ENCODE measurements at places on chromosomes 3 and 15.

DNA sequence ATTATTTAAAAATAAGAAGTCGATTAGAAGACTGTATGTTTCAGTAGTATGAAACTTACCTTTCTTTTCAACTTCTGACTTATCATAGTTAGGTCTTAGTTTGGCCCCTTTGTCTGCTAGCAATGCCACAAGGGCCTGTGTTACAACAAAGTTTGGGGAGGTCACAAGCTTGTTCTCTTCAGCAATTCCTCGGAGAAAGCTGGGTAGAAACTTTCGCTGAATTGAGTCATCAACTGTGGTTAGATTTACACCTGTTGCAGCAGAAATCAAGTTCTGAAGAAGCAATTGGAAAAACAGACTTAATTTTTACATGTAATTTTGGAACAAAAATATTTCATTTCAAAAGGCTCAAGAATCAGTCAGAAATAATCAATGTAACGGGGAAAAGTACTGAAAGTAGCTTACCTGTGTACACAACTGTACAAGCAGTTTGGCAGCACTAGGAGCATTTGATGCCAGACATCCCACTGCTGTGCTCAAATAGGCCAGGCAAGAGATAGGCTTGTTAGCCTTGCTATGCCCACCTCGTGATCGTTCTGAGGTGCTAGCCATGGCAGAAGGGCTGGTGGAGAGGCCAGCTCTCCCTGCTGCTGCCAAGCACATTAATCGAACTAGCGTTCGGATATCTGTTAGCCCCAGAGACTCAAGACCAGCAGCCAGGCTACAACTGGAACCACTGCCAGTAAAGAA lies 58.6 kb downstream of the FBXL22 start:
- DNase-seq = no peak

- peak; percentile 16 for DNase-seq
Measured at GRCh38 chr3:127831723-127832172, 9.4 kb upstream of the MGLL start.

DNA sequence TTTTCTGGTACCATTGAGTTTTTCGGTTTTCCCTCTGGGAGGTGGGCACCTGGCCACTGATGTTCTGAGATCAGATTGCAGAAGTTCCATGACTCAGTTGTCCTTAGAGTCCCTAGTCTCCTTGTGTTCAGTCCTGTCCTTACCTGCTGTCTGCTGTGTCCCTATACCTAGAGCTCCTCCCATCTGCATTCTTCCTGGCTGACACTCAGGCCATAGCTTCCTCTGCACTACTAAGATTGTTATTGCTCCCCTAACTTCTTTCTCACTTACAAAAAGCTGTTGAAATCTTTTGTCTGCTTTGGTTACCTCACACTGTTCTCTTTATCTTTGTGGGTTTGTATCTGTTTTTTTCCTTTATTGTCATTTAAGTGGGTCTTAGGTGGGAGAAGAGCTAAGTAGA lies 13.2 kb downstream of the USP3 start:
- no peak for DNase-seq

GRCh38 chr3:29169451-29169850 lies 111.4 kb upstream of the RBMS3 start:
- no peak for DNase-seq

- DNase-seq = peak; percentile 93
Measured at GRCh38 chr15:59997070-59997701, 6.9 kb upstream of the FOXB1 start.

DNA sequence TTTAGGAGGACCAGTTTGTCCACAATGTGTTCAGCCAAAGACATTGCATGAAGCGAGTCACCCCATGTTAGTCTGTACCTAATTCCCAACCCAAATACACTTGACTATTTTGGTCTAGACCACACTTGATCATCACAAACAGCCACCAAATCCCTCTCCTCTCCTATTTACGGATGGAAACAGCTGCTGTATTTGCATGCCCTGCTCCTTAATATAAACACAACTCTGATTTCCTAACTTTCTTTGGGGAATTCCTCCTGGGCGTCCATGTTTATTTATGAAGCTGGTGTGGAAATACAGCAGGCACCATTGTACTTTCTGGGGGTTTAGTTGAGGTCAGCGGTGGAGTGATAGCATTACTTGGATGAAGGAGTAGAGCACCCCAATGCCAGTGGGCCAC lies 235.2 kb downstream of the TLE3 start:
- no peak for DNase-seq

GRCh38 chr3:21729331-21729730 lies 21.7 kb downstream of the ZNF385D start:
- no peak for DNase-seq

DNA sequence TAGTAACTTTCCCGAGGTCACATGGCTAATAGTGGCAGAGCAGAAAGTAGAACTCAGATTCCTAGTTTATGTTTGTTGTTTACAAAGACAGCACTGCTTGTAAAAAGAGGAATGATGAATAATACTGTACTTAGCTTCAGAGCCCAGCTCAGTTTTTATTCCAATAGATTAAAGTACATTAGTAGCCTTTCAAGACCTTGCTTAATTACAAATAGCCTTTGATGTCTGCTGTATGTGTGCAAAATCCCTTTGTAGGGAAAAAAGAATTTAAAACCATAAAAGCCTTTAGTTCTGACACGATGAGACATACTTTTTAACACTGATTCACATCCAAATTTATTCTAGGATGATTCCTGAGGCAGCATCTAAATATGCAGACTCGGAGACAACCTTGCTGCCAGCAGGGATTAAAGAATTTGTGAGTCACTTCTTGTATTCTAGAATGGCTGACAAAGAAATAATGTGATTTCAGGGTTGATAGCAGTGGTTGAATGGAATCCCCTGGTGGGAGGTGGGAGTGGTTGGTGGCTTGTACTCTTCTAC lies 324.2 kb upstream of the TGFBR2 start:
- no peak for DNase-seq

- no peak for DNase-seq
Measured at GRCh38 chr3:111368056-111368455, 173.9 kb upstream of the CD96 start.

- DNase-seq = peak; percentile 65
Measured at GRCh38 chr15:85582131-85583079, 202.0 kb downstream of the AKAP13 start.

GRCh38 chr3:105866656-105867653 lies 1.9 kb downstream of the CBLB start:
- no peak for DNase-seq

GRCh38 chr3:158098834-158099424 lies 7.3 kb downstream of the SHOX2 start:
- DNase-seq = no peak

DNA sequence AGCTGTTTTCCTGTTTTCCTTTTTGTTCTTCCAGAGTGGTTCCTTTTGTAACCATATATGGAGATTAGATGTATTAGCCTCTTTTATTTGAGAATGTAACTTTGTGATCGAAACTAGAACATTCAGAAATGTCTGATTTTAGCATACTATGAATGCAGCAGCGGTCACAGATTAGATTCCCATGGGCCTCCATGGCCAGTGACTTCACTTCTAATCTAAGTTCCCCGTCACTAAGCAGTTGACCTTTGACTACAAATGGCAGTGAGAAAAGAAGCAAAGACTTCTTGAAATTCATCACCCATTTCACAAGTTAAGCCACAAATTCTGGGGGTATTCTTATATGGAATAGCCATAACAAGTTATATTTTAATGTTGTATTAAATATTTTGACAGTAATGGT lies 114.6 kb upstream of the FLNB start:
- no peak for DNase-seq

GRCh38 chr15:87755226-87755625 lies 501.3 kb downstream of the NTRK3 start:
- DNase-seq = no peak

DNA sequence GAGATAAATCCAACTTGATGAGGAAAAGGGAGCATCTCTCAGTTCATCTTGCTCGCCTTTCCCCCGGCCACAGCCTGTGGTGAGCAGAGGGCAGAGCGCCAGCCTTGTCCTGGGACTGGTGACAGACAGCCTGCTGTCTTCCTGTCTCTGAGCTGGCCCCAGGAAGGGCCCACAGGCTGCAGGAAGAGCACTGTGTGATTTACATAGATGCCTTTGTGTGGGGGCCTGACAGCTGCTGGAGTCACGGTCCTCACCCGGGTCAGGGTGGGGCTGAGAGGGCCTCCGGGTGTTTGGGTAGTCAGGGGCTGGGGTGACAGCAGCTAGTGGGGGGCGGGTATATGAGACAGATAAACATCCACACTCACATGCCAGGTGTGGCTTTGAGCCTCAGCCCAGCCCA lies 29.3 kb downstream of the PLA2G4D start:
- no peak for DNase-seq

GRCh38 chr3:72335458-72336095 lies 512.7 kb downstream of the SHQ1 start:
- no peak for DNase-seq

DNA sequence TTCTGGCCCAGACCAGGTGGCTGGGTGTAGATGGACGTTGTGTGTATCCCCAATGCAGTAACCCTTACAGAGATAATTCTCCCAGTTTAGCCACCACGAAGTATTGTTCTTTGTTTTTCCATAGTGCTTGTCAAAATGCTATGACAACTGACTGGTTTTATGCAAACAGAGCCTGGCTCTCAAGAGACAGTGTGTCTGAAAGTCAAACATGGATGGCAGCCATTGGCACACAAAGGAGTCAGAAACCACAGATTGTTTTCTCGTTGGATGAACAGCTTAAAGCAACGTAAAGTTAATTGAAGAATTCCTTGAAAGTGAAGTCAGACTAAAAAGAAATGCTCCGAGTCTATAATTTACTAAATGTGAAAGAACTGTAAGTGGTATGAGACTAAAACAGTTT lies 91.2 kb downstream of the FILIP1L start:
- DNase-seq = no peak

DNA sequence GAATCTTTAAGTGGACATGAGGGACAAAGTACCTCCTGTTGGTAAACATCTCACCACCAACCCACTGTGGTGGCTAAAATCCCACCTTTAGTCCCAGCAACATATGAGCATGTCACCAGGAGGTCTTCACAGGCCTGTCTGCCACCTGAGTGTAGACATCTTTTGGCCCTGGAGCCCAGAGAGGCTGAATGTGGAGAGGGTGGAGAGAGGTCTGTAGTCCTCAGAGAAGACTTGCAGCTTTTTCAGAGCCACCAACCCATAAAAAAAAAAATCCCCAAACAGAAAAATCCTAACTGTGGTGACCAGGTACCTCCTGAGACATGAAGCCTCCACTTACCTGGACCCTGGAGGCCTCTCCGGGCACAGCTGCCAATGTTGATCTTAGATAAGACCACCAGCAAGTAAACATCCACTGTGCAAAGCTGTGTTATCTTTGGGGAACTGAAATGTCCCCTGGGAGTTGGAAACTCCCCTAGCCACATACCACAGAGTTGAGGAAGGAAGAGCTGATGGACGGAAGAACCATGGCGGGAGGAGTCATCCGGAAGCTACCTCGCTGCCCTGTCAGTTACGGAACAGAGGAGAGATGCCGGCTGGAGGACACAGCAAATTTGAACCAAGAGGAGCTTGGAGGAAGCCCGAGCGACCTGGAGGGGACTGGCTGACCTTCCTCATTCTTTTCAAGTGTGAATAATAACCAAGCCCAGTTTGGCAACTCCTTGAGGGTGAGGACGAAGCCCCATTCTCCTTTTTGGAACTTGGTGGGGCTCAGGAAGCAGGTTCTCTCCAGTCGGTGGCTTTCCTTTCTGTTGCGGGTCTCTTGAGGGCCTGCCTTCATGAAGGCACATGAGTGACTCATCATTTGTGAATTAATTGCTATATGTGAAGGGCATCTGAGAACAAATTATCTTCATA lies at the start of gene GHRL:
TSS of gene GHRL (minus strand) at position 443 of the 915 bp plus-strand sequence. CDS start 2,767 bp downstream, outside the sequence.
- DNase-seq = no peak

DNA sequence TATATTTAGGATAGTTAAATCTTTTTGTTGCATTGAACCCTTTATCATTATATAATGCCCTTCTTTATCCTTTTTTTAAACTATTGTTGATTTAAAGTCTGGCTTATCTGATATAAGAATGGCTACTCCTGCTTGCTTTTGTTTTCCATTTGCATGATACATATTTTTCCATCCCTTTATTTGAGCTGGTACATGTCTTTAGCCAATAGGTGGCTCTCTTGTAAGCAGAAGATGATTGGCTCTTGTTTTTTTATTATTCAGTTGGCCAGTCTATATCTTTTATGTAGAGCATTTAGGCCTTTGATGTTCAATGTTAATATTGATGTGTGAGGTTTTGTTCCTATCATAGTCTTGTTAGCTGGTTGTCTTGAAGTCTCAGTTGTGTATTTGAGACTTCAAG lies 99.5 kb upstream of the MCTP2 start:
- DNase-seq = no peak

- DNase-seq = no peak
Measured at GRCh38 chr15:90870354-90871138, 2.2 kb downstream of the FURIN start.

- no peak for DNase-seq
Measured at GRCh38 chr15:85129881-85130280, 148.2 kb downstream of the PDE8A start.

GRCh38 chr3:127088511-127089351 lies 104.2 kb upstream of the PRR23E start:
- DNase-seq = no peak

- no peak for DNase-seq
Measured at GRCh38 chr3:66261355-66261754, 40.6 kb downstream of the SLC25A26 start.

GRCh38 chr15:47415539-47415971 lies 301.8 kb upstream of the SEMA6D start:
- no peak for DNase-seq

DNA sequence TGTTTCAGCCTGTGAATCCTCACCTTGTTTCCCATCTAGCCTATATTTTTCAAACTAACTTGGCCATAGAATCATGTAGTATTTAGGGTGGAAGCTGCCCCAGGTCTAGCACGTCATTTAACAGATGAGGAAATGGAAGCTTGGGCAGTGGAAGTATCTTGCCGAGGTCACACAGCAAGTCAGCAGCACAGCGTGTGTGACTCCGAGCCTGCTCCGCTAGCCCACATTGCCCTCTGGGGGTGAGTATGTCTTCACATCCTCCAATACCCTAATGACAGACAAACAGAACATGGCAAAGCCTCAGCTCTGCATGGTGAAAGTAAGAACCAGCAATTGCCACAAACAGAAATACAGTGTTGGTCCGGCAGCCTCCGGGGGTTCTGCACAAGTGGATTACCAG lies 2.2 kb upstream of the CCR5 start:
- DNase-seq = peak; percentile 68

DNA sequence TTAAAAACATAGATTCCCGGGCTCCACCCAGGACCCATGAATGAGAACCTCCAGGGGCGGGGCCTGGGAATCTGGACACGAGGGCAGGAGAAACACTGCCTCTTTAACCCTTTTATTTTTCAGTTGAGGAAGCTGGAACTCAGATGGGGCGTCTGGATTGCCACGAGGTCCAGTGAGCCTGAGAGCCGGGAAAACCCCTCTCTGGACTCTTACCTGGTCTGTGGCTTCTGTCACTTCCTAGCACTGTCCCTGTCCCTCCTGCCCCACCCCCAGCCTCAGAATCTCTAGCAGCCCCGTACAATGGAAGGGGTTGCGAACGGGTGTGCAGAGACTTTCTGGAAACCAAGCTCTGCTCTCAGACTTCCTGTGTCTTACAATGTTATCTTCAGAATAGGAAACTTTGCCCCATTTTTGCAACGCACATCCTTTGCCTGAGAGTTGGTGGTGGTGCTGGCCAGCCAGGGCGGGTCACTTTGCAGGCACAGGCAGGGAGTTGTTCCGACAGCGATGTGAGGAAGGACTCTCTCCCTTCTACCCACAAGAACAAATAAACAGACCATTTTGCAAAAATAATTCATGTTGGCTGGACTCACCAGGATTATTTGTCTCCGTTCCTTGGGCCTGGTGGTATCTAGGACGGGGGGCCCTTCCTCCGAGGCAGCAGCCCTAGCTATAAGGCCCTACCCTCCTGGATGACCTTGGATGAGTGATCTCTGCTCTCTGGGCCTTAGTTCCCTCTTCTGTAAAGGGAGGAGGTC lies 59.1 kb downstream of the SMAD6 start:
- DNase-seq = no peak

Measured in NK-92 treated with Interleukin-12 subunit alpha and Interleukin-12 subunit beta, amount 100 ng/mL, for 24 hours (cell line).